Activated CD4-positive, alpha-beta T cell treated with anti-CD3 and anti-CD28 coated beads, Interleukin-2, Interleukin-4, amounts not matched to agents 100 ng/mL and 50 ng/mL, durations not matched to agents 16 hours and 8 hours (primary cell): ENCODE measurements at places on chromosomes 4 and X.

DNA sequence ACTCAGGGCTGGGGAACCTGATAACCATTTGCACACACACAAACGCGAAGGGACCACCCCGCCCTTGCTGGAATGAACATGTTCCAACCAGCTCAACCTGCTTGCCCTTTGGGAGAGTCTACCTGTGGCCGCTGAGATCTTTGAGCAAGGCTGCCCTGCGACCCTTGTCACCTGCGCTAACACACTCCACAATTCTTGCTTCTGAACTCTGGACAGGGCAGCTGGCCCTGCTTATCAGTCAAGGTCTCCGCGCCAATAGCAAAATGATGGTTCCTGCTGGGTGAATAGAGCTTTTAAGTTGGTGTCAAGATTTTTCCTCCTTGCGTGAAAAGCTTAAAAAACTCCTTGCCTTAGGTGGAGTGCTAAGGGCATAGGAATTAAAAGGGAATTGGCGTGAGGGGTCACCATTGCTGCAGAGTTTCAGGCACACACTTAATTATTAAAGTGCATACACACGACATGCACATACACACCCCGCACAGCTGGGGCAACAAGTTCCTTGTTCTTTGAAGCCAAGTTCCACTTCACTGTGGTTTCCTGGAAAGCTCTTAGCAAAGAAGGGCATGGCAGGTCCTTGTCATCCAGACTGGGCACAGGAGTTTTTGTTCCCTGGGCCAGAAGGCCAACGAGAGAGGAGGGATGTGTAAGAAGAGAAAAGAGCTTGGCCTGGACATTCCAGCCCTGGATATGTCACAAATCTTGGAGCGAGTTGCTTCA is 207.7 kb downstream of the STIM2 start:
- no peak for DNase-seq

- DNase-seq: no peak
These were observed 311.3 kb upstream of the EMCN start for GRCh38 chr4:100828986-100829685.

- DNase-seq: no peak
These were observed 243.3 kb upstream of the SLC7A11 start for GRCh38 chr4:138485498-138485897.

- DNase-seq: no peak
These were observed 9.8 kb upstream of the BCOR start for GRCh38 chrX:40107291-40108161.

DNA sequence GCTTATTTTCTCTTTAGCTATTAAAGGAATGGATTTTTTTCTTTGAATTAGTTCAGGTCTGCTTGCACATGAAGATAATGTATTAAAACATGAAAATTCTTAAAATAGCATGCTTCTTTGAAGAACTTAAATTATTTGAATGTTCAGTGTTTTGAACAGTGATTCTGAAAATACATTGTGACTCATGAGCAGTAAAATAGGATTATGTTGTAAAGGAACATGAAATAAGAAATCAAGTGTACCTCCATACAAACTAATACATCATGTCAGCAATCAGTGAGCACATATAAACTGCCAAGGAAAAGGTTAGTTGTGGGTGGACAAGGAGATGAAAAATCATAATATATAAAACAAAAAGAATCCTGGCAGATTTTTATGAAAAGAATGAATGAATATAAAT is 66.1 kb downstream of the SNX25 start:
- no peak for DNase-seq

GRCh38 chr4:134019657-134020056 is 181.9 kb downstream of the PABPC4L start:
- DNase-seq: no peak

DNA sequence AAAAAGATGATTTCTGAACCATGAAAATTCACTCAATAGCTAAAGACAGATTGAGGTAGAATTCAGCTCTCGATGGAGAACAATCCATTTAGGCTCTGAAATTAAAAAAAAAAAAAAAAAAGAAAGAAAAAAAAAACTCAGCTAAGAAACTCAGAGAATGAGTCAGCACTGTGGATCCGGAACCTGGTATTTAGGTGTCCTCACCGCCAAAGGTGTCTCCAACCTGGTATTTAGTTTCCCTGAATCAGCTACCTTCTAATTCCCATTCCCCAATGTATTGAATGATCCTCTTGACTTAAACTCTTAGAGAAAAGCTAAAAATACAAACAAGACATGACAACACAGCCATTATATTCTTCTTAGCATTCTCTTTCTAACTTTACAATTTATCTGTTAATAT is 150.3 kb upstream of the RASGEF1B start:
- DNase-seq: no peak

DNA sequence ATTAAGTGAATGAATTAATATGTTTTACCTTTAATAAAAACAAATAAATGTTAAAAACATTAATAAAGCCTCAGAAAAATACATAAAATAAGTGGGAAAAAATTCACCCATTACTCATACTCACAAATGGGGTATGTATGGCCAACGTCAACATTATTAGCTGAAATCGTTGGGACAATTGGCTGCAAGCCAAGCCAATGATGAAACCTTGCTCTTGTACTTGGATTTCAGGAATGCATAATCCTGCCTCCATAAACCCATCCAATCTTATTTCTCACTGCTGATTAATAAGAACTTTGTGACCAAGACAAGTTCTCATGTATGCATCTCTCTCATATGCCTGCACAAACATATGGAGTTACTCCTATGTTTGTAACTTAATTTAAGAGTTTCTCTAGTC is 35.3 kb upstream of the ADAMTS3 start:
- DNase-seq: no peak

GRCh38 chr4:20483416-20483815 is 216.8 kb upstream of the PACRGL start:
- DNase-seq: no peak

- no peak for DNase-seq
These were observed 3.6 kb upstream of the RNF175 start for GRCh38 chr4:153763404-153763803.

- DNase-seq: no peak
These were observed 3.4 kb downstream of the TREX2 start for GRCh38 chrX:153442463-153442862.

GRCh38 chr4:73743281-73743680 is 2.9 kb downstream of the CXCL8 start:
- no peak for DNase-seq

DNA sequence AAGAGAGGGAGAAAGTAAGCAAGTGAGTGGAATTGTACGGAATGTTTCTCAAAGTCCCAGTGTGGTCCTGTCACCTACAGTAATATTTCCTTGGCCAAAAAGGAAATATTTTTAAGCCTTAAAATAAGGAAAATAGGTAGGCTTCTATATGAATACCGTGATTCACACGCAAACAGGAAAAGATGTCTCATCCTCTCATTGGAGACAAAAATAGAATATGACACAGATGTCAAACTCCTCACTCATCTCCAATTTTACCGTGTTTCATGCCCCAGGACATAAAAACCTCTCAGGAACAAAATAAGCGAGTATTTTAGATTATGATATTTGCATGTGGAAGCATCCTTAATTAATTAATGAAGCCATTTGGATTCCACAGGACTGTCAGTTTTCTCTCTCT is 1269.5 kb downstream of the RAPGEF2 start:
- DNase-seq: no peak

- no peak for DNase-seq
These were observed 352.6 kb upstream of the FAM241A start for GRCh38 chr4:111792632-111793031.

- no peak for DNase-seq
These were observed 53.3 kb upstream of the LNX1 start for GRCh38 chr4:53644607-53645006.

DNA sequence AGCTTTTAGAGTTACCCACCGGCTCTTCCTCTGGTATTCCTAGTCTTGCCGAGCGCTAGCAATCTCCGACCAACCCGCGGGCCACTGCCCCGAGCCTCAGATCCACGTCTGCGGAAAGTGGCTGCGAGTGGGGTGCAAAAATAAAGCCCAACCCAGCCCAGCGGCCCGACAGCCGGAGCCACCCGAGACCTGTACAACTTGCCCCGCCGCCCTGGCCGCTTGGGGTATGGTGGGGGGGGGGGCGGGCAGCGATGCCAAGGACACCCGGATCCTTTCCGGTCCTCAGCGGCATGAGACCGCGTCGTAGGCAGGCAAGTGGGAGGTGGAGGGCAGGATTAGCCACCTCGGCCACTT is 1.6 kb downstream of the SLITRK4 start:
- no peak for DNase-seq

GRCh38 chr4:97892592-97893266 is 250.5 kb downstream of the STPG2 start:
- DNase-seq: no peak

GRCh38 chr4:108635070-108635655 is 14.8 kb downstream of the RPL34 start:
- DNase-seq: no peak

GRCh38 chr4:29817961-29818360 is 902.2 kb upstream of the PCDH7 start:
- no peak for DNase-seq

GRCh38 chr4:37732526-37733186 is 46.5 kb upstream of the RELL1 start:
- DNase-seq: no peak

DNA sequence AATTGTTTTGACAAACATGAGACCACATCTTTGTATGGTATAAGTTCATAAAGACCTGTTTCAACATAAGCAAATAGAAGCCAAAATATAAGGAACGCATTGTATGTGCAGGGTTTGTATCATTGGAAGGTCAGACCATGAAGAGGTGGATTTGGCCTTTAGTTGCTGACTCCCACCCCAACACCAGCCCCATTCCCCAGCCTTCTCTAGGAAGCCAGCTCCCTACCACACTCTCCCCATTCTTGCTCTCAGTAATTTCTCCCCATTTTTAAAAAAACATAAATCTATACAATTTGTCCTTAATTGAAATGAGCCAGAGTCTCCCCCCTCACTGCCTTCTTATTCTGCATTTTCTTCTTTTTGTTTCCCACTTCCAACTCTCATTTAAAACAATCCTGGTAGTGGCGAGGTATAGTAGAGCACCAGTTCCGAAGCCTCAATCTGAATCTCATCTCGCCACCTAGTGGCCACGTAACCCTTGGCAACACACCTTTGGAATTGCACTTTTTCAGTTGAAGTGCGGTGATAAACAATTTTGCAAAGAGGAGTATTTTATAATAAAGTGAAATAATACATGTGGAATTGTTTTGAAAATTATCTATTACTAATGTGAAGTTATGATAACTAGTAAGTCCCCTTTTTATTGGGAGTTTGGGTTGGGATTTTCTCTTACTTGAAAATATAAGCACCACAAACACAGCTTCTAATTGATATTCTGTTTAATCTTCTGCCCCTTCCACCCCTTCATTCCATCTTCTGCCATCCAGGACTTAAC is 126.6 kb downstream of the ASB9 start:
- DNase-seq: peak; percentile 68

- peak; percentile 63 for DNase-seq
These were observed 1.5 kb downstream of the JAKMIP1 start for GRCh38 chr4:6198768-6199421.

GRCh38 chr4:173139561-173139960 is 29.1 kb upstream of the GALNT7 start:
- no peak for DNase-seq

- DNase-seq: peak; percentile 72
These were observed 115.0 kb upstream of the SHISA3 start for GRCh38 chr4:42282081-42282901.

DNA sequence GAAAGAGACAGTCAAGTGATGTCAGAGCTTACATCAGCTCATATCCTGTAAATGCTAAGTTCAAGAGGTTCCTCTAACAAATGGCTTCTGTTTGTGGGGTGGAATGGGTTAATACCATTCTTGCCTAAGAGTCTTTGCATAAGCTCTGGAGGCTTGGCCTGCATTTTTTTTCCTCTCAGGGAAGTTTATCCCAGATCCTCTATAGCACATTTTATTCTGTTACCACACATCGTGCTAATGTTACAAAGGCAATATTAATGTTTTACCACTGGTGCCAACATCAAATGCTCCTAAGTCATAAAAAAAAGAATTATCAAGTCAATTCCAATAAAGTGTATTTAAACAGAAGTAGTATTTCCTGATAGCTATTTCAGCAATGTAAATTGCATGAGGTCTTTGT is 2.9 kb upstream of the ADH6 start:
- no peak for DNase-seq

DNA sequence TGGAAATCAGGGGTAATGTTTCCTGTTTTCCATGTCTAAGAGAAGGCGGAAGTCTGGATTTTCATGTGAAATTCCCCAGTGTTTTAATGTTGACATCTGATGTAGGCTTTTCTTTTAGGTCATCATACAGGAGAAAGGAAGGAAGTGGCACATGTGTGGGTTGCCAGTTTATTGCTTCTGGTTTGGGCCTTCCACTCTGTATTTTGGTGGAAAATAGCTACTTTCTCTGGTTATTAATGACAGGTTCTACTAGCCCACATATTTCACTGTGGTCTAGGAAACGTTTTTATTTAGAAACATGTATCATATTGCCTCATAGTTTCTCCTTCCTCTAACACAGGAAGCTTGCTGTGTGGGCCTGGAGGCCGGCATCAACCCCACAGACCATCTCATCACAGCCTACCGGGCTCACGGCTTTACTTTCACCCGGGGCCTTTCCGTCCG is 7.2 kb downstream of the PDHA1 start:
- DNase-seq: peak; percentile 16

DNA sequence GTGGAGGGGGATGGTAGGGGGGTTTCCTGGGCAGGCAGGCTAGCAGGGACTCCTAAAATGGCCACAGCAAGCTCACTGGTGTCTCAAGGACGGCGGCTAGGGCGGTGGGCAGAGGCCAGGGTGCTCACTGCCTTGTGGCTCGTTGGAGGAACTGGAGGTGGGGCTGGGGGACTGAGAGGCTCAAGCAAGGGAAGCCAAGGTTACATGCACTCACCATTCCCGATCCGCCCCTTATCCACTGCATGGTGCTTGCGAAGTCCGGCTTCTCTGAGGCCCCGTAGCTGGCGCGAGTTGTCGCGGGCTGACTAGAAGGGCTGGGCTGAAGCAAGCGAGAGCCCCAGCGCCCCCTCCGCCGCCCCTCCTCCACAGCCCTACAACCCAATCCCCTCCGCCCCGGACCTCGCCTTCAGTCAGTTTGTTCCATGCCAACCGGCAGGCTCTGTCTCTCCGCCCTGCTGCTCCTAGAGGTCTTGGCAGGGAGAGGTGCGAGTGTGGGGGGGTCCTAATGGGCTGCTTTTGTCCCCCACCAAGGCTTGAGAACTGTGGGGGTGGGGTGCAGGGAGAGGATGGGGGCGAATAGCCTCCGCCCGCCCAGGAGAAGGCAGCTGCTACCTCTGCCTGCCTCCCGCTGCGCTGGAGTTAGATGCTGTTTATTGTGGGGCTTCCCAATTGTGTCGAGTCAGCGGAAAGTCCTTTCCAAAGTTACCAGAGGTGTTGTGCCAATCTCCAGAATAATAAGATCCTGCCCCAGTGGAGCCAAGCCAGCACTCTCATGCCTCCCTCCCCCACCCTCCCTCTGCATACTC is at the start of gene ARHGEF9:
Gene ARHGEF9, minus strand, starts transcription at position 313 of the 806 bp plus-strand sequence. Its CDS starts 69 bp downstream, at position 244.
- no peak for DNase-seq

- DNase-seq: no peak
These were observed 147.9 kb upstream of the FAM47A start for GRCh38 chrX:34279866-34280560.

DNA sequence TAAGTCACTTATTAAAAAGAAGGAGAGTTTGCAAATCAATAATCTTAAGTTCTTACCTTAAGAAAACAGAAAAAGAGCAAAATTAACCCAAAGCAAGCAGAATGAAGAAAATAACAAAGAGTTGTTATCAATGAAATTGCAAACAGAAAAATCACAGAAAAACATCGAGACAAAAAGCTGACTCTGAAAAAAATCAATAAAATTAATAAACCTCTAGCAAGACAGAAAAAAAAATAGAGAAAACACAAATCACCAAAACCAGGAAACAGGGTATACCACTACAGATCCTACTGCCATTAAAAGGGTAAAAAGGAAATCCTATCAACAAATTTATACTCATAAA is 17.3 kb upstream of the RBM41 start:
- no peak for DNase-seq
